ENCODE measurements at places on chromosomes 6 and 20.

DNA sequence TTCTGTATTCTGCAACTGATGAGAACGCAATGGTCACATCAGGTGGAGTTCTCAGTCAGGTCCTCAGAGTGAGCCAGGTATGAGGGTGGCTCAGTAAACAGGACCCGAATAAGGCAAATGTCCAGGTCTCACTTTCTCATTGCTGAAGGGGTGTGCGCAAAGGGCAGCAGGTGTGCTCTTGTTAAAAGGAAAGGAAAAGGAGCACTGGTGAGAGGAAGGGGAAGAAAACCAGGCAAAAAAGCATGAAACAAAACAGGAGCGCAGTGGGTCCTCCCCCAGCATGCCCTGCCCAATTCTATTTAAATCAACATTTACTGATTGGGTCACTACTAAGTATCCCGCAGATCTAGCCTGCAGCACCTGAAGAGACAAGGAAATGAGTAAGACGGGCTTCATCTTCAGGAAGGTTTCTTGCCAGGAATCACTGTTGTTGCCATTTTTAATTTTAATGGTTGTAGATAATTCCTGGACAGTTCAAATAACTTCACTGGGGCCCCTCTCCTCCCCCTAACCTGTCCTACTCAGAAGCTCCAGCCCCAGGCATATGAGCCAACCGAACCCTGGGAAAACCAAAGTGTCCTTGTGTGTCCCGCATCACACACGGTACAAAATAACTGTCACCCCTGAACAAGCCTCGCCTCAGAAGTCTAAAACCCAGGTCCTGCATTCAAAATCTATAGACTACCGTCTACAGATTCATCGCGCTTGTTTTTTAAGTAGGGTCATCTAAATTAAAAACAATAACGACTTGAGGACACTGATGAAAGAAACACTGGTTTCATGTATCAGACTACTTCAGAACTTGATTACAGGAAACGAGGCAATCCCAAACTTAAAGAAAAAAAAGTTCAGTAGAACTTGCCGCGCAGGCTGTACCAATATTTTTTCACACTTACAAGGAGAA lies 980 bp downstream of the MBOAT1 start:
- peak; percentile 22 for DNase-seq

DNA sequence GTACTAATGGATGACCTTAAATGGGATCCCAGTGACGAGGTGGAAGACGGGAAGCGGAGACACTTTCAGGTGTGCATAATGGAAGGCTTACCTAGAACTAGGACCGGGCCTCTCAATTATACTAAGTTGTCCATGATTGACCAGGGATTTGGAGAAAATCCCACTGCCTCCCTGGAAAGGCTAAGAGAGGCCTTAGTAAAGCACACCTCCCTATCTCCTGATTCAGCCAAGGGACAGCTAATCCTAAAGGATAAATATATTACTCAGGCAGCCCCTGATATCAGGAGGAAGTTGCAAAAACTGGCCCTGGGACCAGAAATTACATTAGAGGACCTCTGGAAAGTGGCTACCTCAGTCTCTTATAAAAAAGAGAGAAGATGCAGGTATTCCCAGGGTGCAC lies 93.2 kb downstream of the JARID2 start:
- DNase-seq: no peak

- DNase-seq: no peak
Measured at GRCh38 chr6:119586250-119586882, 236.8 kb upstream of the MAN1A1 start.

GRCh38 chr6:107563694-107564588 lies 74.0 kb downstream of the SOBP start:
- no peak for DNase-seq

DNA sequence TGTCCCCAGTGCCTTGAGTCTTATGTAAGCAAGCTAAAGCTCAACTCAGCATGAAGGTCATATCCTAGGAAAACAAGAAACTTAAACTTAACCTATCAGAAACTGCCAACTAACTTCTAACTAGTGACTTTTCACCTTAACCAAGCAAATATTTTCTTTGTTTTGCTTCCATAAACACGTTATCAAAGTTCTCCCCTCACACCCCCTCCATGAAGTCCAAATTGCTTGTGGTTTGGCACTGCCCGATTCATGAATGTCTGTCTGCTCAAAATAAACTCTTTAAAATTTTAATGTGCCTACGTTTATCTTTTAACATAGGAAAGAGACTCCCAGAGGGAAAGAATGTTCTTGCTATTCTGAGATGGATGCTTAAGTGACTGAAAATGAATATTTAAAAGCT lies 34.9 kb downstream of the GSTA2 start:
- no peak for DNase-seq

DNA sequence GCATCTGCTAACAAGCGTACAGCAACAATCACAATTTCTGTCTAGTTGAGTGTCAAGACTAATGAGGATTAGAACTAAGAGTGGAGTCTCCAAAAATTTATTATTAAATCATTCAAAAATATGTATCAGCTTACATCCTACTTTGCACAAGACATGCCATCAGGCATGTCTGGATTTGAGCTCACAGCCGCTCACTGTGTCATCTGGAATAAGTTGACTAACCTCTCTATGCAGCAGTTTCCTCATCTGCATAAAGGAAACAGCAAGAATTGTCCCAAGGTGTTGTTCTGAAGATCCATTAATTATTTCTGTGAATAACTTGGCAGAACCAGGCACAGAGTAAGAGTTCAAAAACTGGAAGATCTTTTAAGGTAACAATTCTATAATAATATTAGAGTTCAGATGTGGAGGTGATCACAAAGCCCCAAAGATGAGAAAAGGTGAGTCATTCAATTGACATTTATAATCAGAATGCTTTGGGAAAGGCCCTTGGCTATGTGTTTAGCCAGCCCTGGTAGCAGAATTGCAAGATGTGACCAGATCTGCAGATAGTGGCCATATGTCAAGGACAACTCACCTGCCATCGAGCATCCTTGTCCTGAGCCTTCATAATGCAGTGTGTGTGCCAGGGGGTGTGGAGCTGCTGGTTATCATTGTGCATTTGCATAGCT lies 264.0 kb downstream of the FOXA2 start:
- no peak for DNase-seq

- no peak for DNase-seq
Measured at GRCh38 chr6:6587696-6588063, 840 bp upstream of the LY86 start.

DNA sequence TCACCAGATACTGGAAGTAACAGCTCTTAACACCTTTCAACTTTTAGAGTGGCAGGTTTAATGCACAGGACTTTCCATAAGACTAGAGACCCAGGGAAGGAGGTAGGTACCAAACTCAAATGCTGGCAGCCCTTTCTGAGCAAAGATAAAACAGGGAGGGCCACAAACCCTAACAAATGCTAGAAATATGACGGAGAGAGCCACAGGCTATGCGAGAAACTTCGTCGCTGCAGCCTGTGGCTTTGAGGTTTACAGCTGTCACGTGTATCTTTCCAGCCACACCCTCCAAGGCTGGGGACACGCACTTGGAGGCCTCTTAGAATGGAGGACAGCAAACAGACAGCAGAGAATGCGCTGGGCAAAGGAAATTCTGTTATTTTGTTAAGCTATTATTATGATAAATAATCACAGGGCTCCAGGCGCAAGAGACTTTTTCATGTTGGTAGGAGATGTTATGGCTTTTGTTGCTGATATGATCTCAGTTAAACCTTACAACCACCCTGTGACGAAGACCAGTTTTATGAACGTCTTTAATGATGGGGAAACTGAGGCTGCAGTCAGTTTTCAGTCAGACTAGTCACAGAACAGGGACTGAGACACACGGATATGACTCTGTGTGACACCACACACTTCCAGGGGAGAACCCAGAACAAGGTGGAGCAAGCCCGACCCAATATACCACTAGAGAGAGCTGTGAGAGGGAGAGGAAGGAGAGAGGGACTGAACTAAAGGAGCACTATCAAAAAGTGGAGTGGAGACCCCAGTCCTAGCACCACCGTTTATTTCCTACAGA lies 2.0 kb downstream of the TRAM2 start:
- no peak for DNase-seq

DNA sequence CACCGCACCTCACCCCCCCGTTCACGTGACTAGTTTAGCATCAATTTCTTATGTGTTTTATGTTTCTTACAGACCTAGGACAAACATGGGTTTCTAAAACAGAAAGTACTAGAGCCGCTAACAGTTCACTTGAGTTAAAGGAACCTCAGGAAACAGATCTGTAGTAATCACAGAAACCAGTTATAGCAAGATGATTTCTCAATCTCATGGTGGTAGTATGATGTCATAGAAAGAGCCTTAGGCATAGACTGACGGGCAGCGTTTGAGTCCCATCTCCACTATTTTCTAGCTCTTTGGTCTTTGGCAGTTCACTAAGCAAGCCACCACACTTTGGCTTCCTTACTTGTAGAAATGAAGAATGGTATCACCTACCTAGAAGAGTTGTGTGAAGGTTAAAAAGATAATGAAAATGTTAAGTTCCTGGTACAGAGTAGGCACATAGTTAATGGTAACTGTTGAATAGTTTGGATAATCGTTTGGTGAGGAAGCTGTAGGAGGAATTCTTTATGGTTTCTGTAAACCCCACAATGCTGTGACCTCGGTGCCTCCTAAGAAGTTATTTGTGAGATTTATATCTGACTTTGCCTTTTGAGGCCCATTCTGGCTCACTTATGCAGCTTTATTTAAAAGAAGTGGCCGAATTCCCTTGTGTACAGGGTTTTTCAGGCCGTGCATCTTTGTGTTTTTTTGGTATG lies 21.3 kb downstream of the CTNNBL1 start:
- no peak for DNase-seq

DNA sequence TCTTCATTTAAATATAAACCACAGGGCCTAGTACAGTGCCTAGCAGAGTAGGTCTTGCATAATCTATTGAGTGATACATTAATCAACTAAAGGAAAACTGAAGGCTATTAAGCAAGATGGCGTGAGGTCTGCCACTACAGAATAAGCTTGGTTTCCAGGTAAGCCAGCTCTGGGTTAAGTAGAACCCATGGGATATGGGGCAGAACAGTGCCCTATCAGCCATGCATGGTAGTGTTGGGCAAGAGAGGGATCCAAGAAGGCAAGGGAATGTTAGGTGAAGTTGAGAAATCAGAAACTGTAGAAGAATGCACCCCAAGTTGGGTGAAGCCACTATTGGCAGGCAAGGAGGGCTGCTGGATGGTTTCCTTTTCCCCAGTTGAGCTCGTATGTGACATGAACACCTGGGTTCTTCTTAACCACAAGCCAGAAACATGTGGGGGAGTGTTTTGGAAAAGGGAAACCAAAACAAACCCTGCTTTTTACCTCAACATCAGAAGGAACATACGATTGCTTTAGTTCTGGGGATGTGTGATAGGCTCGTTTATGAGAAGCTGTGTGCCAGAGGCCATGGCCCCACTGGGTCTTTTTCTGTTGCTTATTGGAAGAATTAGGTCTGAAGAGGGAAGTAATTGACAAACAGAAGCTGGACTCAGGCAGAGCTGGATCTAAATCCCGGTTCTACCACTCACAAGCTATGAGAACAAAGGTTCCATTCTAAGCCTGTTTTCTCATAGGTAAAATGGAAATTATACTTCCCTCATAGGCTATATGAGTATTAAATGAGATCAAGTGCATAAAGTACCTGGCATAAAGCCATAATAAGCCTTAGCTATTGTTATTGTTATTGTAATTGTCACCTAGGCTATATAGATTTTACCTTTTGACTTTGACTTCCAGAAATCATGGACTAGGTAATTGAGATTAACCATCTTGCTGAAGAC lies 33.5 kb downstream of the NEDD9 start:
- DNase-seq: no peak

DNA sequence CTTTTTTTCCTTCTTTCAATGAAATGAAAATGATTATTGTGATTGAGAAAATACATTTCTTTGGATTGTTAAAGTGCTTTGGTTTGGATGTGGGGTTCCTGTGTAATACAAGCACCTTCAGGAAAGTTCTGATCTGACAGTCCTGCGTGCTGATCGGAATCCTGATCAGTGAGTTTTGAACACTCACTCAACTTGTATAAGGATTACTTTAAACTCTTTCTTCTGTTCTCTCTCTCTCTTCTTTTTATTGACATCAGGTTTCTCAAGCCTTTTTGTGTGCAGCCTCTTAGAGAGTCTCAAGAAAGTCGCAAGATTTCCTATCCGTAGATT lies 710 bp downstream of the TINAG start:
- DNase-seq: no peak

DNA sequence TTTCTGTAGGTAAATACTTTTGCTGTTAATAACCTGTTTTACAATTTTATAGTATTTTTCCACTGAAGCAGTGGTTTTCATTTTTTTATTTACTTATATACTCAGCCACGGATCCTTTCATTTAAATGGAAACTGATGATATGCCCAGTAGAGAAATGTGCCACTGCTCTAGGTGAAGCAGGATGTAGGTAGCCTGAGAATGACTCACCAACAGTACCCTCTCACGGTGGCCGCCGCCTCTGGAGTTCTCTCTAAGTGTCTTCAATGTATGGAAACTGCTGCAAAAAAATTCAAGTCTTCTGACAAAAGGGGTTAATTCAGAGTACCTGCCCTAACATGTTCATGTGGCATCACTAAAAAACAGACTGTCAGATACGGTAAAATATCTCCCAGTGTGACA lies 6.4 kb downstream of the EYA4 start:
- no peak for DNase-seq

- DNase-seq: no peak
Measured at GRCh38 chr6:169328112-169328801, 74.6 kb upstream of the THBS2 start.
